ENCODE measurements at places on chromosomes 3 and 15.

DNA sequence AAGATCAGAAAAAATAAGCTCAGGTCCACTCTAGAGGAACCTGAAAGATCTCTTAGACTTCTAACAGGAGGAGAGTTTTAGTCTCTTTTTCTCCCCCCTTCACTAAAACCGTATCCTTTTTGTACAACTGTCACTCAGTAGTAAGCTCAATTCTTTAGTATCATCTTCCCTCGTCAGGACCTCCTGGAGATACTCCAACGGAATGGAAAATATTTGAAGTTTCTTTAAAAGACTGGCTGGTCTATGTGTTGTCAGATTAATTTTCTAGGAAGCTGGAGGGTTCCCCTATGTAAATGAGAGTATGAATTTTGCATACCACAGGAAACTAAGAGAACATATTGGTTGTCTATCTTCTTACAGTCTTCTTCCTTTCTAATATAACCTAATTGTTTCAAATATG is 747.7 kb upstream of the CBLB start:
- DNase-seq = no peak

DNA sequence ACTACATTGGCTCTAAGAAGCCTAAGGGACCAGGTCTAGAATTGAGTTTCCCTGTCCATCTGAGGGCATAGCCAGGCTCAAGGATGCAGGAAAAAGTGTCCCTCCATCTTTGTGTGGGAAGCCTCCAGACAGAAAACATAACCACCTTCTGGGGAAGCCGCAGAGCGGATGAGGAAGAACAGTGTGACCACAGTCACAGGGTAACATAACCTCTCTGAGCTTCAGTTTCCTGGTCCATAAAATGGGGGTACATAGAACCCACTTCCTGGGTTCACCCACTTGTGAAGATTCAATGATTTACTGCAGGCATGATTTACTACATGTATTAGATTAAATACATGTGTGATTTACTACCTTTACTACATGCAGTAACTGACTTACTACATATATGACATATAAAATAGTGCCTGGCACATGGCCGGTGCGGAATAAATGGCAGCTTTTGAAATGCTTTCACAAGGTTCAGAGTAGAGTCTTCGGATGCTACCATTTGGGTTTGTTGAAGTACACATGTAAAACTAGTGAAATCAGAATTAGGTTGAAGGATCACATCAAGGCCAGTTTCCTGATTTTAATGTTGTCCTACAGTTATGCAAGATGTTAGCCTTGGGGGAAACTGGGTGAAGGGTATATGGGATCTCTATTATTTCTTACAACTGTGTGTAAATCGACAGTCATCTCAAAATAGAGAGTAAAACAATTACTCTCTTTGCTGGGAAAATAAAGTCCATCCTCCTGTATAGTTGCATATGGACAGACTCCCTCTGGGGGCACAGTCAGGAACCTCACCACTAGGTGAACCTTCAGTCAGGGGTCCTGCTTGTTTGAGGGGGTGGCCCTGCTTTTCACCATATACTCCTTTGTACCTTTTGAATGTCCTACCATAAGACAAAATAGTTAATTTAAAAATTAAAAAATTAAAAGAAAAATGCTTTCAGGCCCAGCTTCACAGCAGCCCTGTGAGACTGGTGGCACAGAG is 86.0 kb downstream of the SEMA5B start:
- no peak for DNase-seq

- no peak for DNase-seq
These were observed 192.9 kb downstream of the ZBBX start for GRCh38 chr3:167187221-167187620.

DNA sequence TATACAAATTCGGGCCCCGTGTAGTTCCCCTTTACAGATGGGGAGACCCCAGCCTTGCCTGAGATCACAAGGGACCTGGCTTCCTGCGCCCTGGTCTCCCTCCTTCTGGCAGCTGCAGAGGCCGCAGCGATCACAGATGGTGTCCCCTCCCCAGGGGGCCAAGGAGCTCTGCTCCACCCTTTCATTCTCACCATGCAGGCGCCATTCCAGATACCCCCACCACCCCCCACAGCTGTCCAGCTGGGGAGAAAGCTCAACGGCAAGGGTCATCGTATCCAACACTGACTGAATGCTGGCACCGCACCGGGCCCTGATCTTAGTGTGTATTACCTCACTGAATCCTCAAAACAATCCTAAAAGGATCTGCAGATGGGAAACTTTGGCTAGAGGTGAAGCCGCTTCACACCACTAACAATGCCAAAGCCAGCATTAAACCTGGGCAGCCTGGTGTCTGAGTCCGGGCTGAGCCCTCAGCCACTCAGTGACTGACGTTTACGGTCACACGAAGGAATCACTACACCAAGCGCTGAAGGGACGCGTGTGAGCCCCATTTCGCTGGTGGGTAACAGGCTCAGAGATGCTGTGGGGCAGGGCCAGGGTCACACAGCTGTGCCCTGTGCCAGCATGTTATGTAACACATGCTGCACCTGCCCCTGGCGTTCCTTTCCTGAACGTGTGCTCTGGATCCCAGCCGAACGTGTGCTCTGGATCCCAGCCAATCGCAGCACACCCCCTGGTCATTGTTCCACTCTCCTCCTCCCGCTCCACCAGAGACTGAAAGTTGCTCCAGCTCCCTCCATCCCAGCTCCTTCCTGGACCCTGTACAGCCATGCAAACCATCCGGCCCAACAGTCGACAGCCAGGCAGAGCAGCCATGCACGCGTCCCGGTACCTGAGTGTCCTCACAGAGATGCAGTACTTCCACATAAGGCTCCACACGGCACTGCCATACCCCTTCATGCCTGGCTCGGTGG is 51.8 kb downstream of the IQSEC1 start:
- DNase-seq = no peak

- no peak for DNase-seq
These were observed 31.3 kb upstream of the TMEM115 start for GRCh38 chr3:50390508-50391224.

GRCh38 chr3:193853511-193854219 is 260.7 kb downstream of the OPA1 start:
- DNase-seq = no peak
